ENCODE measurements at places on chromosomes 2 and 18.

- no peak for DNase-seq
Measured at GRCh38 chr2:209986415-209986814, 16.0 kb upstream of the RPE start.

GRCh38 chr2:45964906-45965305 lies 313.4 kb downstream of the PRKCE start:
- no peak for DNase-seq

DNA sequence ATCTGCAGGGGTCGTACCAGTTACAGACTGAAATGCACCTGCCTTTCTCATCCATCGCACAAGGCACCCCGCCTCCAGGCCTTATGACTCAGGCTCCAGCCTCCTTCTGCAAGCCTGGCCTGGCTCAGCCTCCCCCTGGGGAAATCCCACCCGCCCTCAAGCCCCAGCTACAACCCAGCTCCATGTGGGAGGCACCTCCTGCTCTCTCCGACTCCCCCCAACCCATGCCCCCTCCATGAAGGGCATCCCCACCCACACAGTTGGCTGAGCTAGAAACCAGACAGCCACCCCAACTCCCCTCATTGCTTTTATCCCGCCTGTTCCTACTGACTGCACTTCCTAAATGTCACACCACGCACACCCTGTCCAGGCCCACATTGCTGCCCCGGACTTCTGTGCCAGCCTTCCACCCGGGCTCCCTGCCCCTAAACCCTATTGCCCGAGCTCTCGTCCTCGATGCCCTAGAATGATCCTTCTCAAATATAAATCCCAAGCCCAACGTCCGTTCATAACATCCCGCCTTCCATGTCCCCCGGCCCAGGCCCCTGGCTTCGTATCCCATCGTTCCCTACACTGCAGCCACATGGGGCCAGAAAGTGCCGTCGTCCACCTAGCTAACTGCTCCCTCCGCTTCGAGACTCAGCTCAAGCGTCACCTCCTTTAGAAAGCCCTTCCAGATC lies 9.9 kb downstream of the DNMT3A start:
- no peak for DNase-seq

DNA sequence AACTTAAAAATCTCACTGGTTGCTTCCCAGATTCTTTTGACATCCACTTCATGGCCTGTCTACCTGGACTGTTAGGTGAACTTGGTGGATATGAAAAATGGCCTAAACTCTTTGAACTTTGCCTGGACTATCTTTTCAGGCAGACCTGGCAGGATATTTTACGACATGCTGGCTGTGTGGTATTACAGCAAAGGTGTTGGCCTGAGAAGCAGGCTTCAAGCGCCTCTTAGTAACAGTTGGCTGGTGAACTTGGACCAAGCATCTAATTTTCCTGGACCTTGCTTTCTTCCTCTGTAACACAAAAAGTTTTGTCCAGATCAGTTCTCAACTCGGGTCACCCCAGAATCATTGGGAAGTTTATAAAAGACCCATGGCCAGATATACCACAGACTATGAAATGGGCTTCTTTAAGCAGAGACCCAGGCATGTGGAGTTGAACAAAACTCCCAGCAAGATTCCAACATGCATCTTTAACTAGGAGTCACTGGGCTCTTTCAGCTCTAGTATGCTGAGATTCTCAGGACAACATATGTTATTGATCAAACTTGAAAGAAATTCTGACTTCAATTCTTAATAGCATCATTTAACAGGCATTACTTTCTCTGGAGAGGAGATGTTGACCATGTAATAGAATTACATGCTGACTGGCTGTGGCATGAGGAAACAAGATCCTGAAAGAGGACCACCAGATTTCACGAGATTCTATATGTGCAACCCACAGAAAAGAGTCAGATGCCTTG lies 4.4 kb downstream of the LYPD1 start:
- no peak for DNase-seq

DNA sequence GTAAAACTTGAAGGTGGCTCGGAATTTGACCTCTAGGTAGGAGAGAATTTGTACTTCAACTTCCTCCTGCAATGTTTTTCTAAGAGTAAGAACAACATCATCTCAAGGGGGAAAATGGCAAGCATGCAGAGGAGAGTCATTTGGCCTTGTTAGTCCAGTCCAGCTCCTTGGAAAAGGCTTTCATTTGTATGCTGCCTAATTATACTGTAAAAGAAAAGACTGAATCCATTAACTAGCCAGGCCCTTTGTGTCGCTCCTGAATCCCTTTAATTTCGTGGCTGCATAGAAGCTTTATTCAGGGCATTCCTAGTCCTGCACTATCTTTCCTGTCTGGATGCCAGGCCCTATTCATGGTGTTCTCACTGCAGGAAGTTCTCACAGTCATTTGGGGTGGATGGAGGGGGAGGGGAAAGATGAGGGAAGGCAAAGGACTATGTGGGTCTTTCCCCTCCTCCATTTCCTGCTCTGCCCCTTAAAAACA lies 36.0 kb downstream of the PHLPP1 start:
- DNase-seq, result peak; percentile 19

GRCh38 chr2:31097962-31098613 lies 40.2 kb downstream of the GALNT14 start:
- DNase-seq, result no peak

- DNase-seq, result no peak
Measured at GRCh38 chr18:74451148-74451547, 6.0 kb downstream of the DIPK1C start.

DNA sequence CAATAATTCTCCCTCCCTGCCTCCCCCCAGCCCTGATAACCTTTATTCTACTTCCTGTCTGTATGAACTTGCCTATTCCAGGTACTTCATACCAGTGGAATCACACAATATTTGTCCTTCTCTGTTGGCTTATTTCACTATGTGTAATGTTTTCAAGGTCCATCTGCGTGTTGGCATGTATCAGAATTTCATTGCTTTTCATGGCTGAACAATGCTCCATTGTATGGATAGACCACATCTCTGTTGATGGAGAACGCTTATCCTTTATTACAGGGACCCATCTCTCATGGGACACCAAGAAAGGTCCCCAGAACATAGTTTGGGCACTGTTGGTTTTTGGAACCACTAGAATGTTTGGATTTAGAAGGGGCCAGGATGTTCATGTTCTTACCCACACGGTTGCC lies 40.2 kb downstream of the ATOH8 start:
- no peak for DNase-seq

DNA sequence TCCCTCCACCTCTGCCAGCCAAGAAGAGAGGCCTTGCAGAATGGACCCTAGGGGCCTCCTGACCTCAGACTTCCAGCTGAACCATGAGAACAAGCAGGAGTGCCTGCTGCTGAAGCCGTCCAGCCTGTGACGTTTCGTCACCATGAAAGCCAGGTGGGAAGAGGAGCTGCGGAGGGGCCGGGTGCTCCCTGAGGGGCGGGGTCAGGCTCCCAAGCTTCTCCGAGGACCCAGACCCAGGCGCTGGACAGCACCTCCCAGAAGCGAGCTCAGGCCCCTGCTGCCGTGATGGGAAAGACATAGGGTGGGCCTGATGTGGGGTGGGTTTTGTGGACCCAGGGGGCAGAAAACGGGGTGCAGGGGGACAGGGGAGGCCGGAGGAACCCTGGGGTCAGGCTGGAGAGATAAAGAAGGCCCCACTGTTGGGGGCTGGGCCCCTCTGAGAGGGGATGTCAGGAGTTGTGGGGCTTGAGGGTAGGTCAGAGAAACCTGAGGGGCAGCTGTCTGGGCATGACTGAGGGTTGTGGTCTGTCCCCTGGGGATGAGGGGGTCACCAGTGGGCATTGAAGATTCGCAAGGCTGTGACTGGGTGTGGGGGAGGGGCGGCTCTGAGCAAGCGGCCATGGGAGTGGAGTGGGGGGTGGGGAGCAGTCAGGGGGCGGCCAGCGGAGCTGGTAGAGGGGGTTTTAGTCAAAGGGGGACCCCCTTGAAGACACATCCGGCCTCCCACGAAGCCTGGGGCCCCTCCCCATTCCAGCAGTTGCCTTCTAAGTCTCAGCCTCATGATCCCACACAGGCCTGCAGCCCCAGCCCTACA lies 73.4 kb upstream of the ODC1 start:
- peak; percentile 74 for DNase-seq

- DNase-seq, result no peak
Measured at GRCh38 chr2:161046876-161047275, 113.4 kb upstream of the TANK start.

GRCh38 chr2:229489016-229489415 lies 217.9 kb upstream of the PID1 start:
- DNase-seq, result peak; percentile 58

GRCh38 chr2:118013221-118013723 lies 598 bp downstream of the CCDC93 start:
- DNase-seq, result peak; percentile 20

DNA sequence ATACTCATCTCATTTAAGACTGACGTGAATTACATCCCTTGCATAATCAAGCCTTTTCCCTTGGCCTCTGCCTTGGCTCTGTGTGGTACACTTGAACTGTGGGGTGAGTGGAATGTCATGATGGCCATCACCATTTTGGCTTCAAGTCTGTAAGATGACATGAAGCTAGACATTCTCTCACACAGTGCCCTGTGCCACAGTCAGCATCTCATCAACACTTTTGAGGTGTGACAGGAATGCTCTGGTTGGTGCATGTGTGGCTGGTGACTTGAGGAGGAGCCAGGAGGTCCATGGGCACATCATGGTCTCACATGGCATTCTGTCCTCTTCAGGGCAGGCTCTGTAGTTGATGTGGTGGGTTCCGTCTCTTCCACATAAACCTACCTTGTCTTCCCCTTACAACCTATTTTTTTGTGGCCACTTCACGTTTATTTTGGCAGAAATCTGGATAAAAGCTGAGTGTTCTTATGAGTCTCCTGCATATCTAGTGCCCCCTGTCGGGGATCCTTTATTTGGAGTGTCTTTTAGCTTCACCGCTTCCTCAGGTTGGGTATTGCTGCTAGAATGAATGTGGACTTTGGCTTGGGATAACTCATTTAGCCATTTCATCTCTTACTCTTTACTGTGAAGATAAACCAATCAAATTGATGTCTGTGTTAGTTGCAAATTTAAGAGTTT lies 28.1 kb downstream of the MAP4K4 start:
- DNase-seq, result no peak

- DNase-seq, result no peak
Measured at GRCh38 chr18:11831921-11832320, 19.3 kb upstream of the CHMP1B start.

GRCh38 chr2:236988690-236989624 lies 96.7 kb upstream of the COPS8 start:
- peak; percentile 60 for DNase-seq

GRCh38 chr2:204645018-204645773 lies 99.9 kb downstream of the PARD3B start:
- DNase-seq, result no peak

DNA sequence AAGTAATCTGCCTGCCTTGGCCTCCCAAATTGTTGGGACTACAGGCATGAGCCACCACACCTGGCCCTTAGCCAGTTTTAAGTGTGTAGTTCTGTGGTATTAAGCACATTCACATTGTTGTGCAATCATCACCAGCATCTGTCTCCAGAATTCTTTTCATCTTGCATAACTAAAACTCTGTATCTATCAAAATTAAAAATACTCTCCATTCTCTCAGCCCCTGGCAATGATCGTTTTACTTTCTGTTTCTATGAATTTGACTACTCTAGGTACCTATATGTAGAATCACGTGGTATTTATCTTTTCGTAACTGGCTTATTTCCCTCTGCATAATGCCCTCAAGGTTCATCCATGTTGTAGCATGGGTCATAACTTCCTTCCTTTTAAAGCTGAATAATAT lies 45.5 kb upstream of the CAVIN2 start:
- DNase-seq, result no peak

- DNase-seq, result no peak
Measured at GRCh38 chr2:1974397-1974796, 230.1 kb upstream of the PXDN start.

DNA sequence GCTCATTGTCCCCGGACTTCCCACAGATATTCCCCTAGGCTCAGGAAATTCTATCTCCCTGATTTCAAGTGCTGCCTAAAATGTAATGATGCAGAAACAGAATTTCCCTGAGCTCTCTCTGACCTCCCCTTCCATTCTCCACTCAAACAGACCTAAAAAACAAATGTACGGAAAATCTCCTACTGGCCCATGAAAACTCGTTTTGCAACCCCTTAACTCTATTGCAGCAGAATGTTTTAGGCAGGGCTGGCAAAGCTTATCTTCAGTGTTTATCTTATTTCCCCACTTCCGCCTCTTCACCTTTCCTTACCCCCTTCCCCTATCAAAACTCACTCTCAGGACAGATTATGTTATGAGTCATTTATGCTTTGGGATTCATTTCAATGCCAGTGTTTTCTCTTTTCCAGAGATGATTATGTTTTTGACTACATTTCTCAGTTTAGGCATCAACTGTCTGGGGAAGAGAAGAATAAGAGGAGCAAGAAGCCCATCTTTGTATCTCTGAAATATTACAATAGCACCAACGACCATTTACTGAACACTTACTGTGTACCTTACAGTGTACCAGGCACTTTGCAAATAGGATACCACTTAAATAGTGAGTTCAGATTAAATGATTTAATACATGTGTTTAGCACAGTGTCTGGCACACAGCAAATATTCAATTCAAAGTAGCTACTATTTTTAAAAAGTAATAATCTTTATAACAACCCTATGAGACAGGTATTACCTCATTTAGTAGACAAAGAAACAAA lies 53.9 kb upstream of the STPG4 start:
- no peak for DNase-seq

GRCh38 chr2:37180006-37180639 lies 8.3 kb downstream of the SULT6B1 start:
- no peak for DNase-seq

DNA sequence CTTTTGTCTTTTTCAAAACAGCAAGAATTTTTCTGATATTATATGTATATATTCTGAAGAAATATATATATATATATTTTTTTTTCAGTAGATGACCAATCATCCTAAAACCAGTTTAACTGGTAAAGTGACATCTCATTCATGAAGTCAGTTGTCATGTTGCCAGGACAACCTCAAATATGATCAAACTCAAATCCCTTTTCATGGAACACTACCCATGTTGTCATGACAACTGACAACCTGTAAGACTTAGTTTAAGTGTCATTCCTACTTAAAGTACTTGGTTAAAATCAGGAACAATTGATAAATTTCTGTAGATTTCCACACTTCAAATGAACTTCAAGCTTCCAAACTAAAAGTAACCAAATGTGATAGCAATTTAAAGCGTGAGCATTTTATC lies 101.8 kb upstream of the ERBB4 start:
- DNase-seq, result no peak

DNA sequence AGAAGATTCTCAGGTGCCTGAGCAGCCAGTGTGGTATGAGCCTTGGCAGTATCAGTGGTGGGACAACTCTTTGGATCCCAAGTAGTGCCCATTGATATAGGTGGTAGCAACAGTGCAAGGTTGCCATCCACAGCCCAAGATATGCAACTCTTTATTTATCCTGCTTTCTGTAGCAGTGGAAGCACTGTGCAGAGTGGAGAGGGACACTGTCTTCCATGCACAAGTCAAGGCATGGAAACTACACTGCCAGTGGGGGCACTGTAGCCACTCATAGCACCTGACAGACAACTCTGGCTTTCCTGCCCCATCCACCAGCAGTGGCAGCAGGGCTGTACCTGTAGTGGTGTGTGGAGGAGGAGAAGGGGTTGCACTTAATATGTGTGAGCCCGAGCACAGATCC lies 409.6 kb upstream of the TMEFF2 start:
- no peak for DNase-seq

GRCh38 chr18:35246831-35247230 lies 6.0 kb downstream of the ZNF397 start:
- no peak for DNase-seq
